ENCODE measurements at places on chromosomes 2 and 18.

DNA sequence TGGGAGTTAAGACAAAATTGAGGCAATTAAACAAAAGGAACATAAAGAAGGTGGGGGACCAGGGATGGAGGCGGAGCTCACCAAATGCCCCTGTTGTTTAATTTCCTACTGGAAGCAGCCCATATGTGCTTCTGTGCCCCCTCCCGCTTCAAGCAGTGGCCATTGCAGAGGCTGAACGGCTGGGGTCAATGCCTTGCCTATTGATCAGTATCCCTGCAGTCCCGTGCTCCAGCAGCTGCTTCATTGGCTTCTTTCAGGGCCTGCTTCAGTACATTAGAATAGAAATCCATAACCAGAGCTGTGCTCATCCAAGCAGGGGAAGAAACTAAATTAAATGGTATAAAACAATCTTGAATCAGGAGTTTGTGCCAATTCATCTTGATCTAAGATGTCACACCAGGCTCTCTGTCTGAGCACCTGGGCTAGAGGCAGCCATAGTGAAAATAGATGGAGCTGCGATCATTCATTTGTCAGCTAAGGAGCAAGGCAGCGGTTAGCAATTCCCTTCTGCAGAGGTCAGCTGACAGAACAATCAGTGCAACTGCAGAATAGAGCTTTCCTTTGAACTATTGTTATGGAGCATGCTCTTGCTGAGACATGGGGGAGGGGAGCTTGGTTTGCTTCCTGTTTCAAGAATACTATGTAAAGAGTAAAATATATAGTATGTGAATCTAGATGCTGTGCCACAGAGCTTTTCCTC, 222.4 kb downstream of the WDR7 start:
- DNase-seq: peak; percentile 6

DNA sequence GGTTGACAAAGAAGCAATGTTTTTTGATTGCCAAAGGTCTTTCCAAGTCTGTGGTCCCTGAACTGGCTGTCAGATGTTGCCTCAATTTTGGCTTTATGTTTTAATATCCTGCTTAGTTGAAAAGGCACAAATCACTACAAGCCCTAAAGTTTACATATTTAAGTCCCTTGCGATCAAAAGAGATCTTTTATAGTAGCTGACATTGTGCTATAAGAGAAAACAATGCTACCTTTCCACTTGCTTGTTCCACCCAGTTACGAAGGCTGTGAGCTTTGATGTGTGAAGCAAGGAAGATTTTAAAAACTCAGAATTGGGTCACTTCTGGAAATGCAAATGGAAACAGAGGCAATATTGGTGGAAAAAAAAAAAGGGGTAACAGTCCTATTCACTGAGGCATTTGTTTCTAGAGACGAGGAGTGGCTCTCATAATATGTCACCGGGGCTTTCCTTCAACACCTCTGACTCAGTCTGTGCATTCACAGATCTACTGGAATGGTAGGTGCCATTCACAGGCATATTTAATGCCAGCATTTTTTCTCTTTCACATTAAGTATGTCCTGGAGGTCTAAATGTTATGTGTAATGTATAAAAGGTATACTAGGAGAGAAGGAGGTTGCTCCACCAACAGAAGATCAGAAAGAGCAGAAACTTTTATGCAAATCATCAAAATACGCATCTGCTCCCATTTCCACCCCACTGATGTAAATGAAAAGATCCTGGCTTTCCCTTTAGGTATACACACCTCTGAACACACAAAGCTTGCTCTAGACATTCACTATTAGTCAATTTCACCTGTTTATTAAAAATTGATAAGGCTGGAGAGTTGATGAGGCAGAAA, 91.8 kb downstream of the TGIF1 start:
- no peak for DNase-seq

- no peak for DNase-seq
Observed at GRCh38 chr2:172177581-172177980, 74.9 kb upstream of the DLX2 start.

GRCh38 chr2:126846241-126846640, 52.4 kb upstream of the TEX51 start:
- no peak for DNase-seq

GRCh38 chr18:37533647-37534584, 31.7 kb downstream of the CELF4 start:
- DNase-seq: no peak

DNA sequence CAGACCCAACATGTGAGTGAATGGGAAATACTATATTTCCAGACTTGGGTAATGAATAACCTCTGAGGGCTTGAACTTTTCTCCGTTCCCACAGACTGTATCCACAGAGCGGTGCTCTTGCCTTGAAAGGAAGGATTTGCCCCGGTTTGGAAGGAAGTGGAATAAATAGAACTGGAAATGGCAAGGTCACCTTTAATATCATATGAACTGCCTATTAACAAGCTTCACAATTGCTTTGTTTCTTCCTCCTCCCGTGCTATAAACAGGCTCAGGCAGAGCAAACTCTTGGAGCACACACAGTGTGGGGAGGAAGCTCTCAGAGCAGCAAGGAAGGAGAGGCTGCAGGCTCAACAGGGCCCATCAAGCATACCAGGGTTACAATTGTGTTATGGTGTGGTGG, 28.5 kb upstream of the DARS1 start:
- DNase-seq: no peak
